ENCODE measurements at places on chromosomes 3 and 15. TPM values are rescaled to one million over a fixed set of nuclear protein-coding genes. Genes with fewer than 3 reads are reported as not detected.

- no peak for DNase-seq
Observed at GRCh38 chr3:81416812-81417211, 344.6 kb downstream of the GBE1 start.

DNA sequence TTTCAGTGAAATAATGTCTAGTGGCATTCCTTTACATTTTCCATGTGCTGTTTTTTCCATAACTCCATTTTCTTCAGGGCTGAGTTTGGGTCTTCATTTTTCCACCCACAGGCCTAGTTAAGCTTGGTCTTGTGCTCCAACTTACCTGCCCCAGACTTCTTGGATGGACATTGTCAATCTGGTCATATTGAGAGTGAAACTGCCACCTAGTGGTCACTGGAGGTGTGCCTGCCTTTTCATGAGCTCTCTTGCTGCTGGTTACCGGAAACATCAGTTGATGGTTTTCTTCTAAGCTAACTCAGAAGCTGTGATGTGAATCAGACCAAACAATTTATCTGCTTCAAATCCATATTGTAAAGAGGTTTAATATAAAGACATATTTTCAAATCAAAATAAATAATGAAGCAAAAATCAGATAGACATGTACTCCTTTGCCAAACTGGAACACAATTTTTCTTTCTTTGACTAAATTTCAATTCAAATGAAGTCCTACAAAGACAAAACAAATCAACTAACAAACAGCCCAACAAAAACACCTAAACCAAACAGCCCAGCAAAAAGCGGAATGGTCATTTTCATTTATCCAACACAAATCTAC is 135.1 kb upstream of the RASGRP1 start:
- peak; percentile 42 for DNase-seq

- DNase-seq = no peak
Observed at GRCh38 chr3:193662757-193663322, 69.8 kb downstream of the OPA1 start.

DNA sequence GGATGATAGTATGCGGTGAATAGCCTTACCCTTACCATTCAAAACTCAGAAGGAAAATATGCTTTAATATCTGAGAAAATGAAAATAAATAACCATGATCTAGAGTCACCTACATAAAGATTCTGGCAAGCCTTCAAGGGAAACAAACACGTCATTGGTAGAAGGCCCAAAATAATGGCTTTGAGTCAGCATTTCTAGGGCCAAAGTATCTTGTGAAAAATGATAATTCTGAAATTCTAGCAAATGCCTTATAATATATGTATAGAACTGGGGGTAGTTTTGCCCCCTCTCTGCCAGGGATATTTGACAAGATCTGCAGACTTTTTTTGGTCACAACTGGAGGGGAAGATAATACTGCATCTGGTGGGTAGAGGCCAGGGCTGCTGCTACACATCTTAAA is 15.4 kb downstream of the PLSCR1 start:
- DNase-seq = no peak

- DNase-seq = no peak
Observed at GRCh38 chr3:138082085-138082991, 33.1 kb downstream of the DZIP1L start.

GRCh38 chr3:158167737-158168557 is 58.1 kb downstream of the RSRC1 start:
- no peak for DNase-seq

- no peak for DNase-seq
Observed at GRCh38 chr15:66942649-66943390, 122.6 kb upstream of the SMAD3 start.

DNA sequence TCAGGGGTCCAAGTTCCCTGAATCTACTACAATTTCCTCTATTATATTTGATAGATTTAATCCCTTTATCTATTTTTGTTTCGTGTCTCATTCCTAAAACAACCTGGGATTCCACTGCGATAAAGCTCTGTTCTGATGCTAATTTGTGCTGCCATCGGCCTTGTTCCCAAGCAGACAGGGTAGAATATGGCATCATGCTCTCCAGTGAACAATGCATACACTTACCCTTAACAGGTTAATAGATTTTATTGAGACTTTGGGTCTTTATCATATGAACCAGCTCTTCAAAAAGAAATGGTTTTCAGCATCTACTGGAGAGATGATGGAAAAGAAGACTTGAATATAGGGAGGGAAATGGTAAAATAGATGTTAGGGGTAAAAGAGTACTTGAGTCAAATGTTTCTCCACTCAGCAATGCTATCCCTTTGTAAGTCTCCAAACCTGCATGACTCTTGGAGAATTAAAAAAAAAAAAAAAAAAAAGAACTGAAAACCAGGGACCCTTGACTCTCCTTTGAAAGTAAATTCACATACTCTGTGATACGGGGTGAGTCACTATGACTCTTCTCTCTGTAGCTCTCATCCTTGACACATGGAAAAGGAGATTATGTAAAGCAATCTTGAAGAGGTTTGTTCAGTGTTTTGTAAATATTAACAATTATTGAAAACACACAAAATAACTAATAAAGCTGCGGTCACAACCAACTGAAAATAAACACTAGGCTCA is 268.8 kb downstream of the ZBTB20 start:
- DNase-seq = no peak

DNA sequence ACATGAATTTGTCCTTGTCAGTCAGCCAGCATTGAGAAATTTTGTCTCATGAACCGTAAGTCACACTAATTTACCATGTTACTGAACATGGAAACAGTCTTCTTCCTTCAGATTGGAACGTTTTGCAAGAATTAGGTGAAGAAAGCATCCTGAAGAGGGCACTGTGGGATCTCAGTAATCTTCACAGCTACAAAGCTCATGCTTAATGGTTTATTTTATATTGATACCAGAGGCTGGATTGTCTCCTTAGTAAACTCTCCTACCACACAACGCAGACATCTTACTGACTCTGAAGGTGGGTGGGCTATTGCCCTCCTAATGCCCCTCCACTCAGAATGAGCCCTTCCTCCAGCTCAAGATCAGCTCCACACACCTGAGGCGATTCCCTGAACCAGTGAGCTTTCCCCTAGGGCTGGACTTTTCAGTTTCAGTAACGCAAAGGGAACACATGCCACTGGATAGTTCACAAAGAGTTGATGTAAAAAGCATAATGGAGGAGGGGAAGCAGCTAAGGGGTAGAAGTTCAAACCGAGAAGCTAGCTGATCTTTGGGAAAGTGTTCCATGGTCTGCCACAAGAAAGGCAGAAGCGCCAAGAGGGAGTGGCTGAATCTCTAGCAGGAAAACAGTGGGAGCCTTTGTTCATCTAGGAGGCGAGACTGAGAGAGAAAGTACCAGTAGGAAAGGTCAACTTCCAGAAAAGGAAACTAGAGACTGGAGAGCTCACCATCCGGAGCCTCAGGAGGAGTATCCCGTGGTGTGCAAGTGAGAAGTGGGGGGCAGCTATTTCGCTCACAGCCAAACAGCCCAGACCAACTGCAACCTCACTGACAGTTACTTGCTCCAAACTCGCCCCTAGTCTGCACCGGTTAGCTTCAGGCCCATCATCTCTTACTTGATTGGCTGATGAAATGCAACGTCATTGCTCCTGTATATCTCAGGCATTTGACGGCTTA is at the start of gene SLC9C1:
Gene SLC9C1 (minus strand): TSS at position 849 of the 954 bp plus-strand sequence. CDS start 7,425 bp downstream, outside the sequence.
- DNase-seq = peak; percentile 36

DNA sequence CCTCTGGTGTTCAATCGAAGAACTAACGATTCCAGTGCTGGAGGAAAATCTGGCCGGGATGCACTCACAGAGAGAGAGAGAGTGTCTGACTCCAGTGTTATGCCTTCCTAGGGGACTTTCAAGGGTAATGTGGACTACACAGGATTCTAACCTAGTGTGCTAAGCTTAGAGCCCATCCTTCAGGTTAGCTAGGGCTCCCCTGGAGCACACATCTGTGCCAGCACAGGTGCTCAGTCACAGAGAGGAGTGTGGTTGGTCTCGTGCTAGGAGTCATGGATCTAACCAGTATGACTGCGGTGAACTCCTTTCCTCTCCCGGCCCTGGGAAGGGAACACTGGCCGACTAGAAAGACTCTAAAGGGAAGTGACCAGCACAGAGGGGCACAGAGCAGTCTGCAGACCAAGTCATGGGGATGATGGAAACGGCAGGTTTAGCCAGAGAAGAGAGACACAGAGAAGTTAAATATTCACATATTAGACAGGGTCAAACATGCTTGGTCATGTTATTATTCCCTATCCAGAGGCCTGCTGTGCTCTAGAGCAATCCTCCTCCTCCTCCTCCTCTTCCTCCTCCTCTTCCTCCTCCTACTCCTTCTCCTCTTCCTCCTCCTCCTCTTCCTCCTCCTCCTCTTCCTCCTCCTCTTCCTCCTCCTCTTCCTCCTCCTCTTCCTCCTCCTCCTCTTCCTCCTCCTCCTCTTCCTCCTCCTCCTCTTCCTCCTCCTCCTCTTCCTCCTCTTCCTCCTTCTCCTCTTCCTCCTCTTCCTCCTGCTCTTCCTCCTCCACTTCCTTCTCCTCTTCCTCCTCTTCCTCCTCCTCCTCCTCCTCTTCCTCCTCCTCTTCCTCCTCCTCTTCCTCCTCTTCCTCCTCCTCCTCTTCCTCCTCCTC is 280.3 kb downstream of the XXYLT1 start:
- no peak for DNase-seq

DNA sequence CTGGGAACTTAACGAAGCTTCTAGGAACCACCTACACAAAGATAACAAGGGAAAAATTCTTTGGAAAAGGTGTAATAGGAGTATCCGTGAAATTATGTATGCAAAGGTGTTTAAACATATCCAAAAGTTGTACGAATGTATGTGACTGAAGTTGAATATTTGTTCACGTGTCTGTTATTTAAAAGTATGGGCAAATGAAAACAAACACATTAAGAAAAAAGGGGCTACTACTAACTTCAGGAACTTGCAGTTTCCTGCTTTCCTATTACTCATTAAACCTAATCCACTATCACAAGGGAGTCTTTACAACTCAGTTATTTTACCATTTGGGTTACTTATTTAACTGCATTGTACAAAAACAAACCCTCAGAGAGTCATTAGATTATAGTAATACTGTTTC is 33.9 kb upstream of the GRAMD1C start:
- no peak for DNase-seq

GRCh38 chr15:57527382-57528091 is 64.2 kb upstream of the MYZAP start:
- peak; percentile 68 for DNase-seq

- DNase-seq = no peak
Observed at GRCh38 chr3:58026598-58026997, 18.4 kb downstream of the FLNB start.

DNA sequence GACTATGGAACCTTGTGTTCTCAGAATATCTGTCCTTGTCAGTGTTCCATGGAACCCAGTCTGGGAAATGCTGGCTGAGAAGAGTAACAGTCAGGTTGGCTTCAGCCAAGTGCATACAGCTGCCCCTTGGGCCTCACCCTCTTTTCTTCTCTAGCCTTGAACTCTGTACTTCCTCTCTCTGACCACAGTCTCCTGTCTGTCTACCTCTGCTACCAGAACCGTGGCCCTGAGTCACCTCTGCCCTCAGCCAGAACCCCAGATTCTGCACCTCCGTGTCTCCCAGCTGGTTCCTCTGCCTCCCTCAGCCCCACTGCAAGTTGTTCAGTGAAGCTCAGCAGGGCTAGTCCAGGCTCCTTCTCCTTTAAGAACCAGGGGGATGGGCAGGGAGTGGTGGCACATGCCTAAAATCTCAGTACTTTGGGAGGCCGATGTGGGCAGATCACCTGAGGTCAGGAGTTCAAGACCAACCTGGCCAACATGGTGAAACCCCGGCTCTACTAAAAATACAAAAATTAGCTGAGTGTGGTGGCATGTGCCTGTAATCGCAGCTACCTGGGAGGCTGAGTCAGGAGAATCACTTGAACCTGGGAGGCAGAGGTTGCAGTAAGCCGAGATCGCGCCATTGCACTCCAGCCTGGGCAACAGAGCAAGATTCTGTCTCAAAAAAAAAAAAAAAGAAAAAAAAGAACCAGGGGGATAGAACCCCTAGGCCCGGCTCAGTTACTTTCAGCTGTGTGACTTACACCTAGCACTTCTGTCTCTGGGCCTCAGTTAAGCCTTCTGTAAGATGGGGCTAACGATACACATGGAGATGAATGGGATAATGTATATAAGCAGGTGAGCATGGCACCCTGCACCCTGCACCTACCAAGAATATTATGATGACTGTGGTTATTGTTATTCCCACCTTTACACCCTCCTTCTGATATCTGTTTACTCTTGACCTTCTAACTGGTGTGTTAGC is 24.3 kb upstream of the TATDN2 start:
- DNase-seq = no peak

GRCh38 chr15:83565553-83566159 is 88.3 kb upstream of the ADAMTSL3 start:
- peak; percentile 51 for DNase-seq

DNA sequence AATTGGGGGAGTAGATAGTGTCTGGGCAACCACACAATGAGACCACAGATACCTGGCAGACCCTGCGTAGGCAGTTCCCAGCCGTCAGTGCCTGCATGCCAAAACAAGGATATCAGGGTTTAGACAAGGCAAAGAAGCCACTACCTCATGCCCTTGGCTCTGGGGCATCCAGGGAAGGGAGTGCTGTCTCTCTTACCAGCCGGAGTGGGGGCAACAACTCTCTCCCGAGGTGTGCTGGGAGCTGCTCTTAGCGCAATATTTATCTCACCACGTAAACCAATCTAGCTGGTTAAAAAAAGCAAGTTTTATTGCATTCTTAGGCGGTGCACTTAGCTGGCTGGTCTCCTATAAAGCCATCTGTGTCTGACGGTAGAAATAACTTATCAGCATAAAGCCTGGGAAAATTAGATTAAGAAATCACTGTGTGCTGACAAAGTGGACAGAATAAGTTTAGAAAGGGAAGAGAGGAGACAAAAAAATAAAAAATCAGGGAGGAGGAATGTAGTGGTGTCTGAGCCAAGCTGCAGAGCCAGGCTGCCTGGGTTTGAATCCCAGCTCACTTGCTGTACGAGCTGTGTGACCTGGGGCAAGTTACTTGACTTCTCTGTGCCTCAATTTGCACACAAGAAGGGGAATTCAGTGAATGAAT is 273.2 kb downstream of the PDZRN3 start:
- DNase-seq = no peak

GRCh38 chr3:109098079-109098644 is 19.8 kb downstream of the MORC1 start:
- DNase-seq = peak; percentile 52

- DNase-seq = no peak
Observed at GRCh38 chr3:9986230-9986725, 363 bp downstream of the EMC3 start.

DNA sequence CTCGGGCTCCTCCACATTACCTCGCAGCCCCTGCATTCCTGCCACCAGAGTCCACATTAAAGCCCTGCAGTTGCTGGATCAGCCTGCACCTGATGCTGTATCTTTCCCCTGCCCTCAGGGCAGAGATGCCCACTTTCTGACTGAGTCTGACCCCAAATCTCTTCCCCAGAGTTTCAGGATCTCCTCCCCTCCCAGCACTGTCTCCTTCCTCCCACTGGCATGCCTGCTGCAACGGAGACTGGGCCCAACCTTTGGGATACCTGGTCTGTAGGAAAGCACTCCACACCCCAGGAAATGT is 20.6 kb upstream of the GP9 start:
- peak; percentile 45 for DNase-seq

GRCh38 chr3:21170964-21171363 is 580.0 kb downstream of the ZNF385D start:
- peak; percentile 6 for DNase-seq

CLDN11 gene
- 104 TPM for total RNA-seq

MKRN2OS gene
- total RNA-seq = not detected

RGMA gene
- 34.3 TPM for total RNA-seq

NKIRAS1 gene
- 7.8 TPM for total RNA-seq

MYO5C gene
- 3.3 TPM for total RNA-seq

LRRIQ4 gene
- 0.15 TPM for total RNA-seq

CDC25A gene
- 72.3 TPM for total RNA-seq

SPESP1 gene
- total RNA-seq = 0.48 TPM

SLC22A13 gene
- total RNA-seq = 0.24 TPM

ITGA11 gene
- total RNA-seq = 0.03 TPM

GPR149 gene
- total RNA-seq = not detected

Data from H7 (cell line).